ENCODE measurements at places on chromosomes 4 and X.

DNA sequence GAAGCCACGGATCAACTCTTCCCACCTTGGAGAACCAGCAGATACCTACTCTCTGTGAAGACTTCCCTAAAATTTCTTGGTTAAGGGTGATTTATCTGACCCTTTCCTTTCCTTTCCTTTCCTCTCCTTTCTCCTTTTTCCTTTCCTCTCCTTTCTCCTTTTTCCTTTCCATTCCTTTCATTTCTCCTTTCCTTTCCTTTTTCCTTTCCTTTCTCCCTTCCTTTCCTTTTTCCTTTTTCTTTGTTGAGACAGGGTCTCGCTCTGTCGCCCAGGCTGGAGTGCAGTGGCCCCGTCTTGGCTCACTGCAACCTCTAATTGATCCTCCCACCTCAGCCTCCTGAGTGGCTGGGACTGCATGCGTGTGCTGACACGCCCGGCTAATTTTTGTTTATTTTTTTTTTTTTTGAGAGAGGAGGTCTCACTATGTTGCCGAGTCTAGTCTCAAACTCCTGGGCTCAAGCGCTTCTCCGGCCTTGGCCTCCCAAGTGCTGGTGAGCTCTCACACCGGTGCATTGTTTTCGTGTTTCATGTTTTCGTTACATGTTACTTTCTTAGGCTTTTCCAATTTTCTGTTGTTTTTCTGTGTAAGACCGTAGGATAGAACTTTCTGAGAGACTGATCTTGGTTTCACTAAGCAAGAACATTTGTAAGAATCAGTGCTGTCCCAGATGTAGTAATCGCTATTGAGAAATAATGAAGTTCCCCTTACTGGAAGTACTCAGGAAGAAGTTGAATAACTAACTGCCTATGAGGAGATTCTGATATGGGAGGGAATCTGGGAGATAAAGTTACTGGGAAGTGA is 2.0 kb downstream of the TMEM165 start:
- peak; percentile 62 for DNase-seq

GRCh38 chr4:146059865-146060264 is 115.7 kb upstream of the LSM6 start:
- no peak for DNase-seq

DNA sequence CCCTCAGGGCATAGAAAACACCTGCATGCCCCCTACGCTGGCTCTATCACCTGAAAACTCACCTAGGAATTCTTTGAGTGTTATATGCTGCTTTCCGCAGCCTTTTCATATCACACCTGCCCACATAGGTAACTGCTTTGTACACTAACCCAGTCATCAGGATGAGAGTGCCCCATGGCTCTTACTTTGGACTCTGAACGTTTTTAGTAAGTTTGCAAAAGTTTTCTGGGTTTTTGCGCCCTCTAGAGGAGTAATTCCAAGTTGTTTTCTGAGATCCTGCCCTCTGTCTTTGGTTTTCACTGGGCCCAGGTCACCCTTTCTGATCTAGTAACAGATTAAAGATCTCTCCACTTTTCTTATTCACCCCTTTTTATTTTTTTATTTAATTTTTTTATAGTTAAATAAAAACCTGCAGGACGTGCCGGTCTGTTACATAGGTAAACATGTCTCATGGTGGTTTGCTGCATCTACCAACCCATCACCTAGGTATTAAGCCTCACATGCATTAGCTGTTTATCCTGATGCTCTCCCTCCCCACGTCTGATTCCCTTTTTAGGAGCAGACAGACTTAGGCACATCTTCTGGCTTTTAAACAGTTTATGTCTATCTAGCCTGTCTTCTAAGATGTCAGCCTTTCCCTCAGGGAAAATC is 139.2 kb downstream of the NWD2 start:
- no peak for DNase-seq

- DNase-seq, result no peak
These were observed 257.5 kb upstream of the ANKRD50 start for GRCh38 chr4:124970011-124970410.

DNA sequence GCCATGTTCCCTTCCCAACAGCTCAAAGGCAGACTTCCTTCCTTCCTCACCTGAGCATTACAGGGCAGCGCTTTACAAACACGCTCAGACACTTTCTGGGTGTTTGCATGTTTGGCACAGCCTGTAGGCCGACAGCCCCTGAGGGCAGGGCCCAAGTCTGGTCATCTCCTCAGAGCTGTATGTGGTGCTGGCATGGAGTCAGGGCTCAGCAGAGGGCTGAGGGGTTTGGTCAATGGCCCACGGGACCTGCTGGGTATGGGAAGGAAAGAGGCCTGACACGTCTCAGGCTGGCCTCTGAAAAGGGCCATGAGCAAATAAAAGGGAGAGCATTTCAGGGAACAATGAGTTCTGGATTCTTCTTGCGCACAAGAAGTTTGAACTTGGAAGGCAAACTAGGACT is 73.8 kb upstream of the MAP3K15 start:
- no peak for DNase-seq

GRCh38 chrX:153706799-153707198 is 17.4 kb downstream of the BCAP31 start:
- DNase-seq, result no peak

- no peak for DNase-seq
These were observed 106.6 kb downstream of the SHROOM4 start for GRCh38 chrX:50707405-50707804.

DNA sequence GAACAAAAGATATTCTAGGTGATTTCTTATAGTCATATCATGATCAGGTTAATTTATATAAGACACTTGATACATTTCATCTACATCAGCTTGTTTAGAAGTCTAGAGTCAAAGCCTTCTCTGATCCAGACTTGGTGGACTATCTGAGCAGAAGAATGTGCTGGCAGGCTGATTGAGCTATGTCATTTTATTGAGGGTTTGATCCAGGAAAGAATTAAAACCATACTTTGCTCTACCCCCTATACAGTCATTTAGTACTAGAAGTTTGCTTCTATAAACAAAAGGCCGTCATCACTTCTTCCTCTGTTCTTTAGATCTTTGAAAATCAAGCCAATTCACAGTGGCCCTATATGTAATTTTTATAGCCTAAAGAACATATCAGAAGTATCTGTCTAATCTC is 173.1 kb upstream of the PITX2 start:
- no peak for DNase-seq

DNA sequence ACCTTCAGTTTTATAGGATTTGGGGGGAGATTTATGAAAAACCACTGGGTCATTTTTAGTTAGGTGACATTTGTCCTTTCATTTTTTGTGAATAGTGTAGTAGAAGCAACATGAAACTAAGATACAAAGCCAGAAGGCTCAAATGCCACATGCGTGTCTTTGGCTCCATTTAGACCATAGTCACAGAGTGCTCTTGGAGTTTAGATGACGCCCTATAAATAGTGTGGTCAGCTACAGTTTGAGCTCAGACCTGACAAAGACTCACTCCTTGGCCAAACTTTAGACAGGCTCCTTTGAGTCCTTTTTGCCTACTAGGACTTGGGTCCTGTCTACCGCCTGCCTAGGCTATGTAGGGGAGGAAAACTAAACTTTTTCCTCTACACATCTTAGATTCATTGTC is 16.8 kb upstream of the PAGE1 start:
- no peak for DNase-seq

DNA sequence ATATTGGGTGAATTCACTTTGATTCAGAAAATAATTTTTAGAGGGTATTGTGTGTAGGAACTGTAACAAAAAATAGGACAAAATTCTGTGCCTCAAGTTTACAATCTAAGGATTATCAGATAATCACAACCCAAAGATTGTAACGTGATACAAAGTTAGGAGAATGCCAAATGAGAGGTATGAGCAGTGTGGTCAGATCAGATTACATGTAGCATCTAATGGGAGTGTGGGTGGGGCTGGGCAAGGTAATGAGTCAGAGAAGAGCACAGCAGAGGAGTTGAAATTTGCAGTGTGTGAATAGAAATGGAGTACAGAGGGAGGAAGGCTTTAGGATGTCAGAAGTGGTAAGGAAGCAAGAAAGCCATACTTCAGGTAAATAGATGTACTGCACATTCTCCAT is 103.4 kb upstream of the TEX13A start:
- DNase-seq, result no peak

DNA sequence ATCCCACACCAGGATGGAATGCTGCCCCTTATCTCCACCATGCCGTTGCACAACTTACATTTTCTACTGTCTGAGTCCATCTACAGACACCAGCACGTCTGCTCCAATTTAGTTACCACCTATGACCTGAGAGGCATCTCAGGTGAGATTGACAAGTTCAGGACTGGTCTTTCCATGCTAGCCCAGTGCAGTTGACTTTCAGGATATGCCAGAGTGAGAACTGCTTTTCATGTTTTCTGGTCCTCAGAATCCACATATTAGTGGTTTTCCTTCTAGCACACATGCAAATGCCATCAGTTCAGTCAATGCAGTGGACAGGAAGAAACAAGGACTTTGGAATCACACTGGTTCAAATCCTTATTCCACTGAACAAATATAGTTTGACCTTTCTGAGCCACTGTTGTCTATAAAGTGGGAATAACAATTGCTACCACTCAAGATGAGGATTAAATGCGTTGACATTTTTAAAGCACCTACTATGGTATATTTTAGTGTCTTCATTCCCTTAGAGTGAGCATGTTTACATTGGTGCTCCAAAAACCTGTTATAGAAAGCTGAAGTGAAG is 38.1 kb upstream of the ANXA3 start:
- DNase-seq, result no peak

GRCh38 chr4:48139691-48140090 is 5.6 kb upstream of the TXK start:
- no peak for DNase-seq

DNA sequence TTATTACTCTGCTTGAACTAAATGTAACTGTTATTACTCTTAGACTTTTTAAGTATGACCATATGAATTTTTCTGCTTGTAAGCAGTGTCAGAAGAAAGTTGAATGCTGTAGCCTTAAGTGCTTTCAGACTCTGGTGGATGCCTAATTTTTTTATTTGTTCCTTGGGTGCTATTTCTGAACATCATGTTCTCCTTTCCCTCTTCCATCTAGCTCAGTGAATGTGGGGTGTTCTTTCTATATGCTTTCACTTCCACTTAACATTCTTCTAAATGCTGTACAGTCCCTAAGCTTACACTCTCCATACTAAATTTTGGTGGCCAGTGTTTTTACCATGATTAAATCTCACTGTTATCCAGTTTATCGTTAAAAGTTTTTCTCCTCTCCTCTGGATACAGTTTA is 3.6 kb downstream of the DCK start:
- DNase-seq, result no peak

- peak; percentile 16 for DNase-seq
These were observed 21.7 kb upstream of the CXCL8 start for GRCh38 chr4:73718375-73719373.

- DNase-seq, result no peak
These were observed 46.8 kb downstream of the SULT1B1 start for GRCh38 chr4:69713593-69713992.

DNA sequence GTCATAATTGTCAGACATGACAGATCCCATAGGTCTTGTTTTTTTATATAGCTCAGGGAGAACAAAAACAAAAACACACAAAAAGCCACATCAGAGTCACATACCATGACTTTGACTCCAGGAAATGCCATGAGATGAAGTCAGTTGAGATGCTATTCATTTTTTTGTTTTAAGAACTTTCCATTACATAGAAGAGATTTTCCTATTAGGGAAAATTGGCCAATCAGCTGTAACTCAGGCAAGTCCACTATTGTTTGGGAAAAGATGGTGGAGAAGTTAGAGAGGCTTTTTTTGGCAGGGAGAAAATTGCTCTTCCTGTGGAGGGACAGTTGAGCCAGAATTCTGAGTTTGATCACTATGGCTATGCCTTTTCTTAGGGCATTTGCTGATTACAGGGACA is 72.6 kb downstream of the SMARCA5 start:
- DNase-seq, result no peak

DNA sequence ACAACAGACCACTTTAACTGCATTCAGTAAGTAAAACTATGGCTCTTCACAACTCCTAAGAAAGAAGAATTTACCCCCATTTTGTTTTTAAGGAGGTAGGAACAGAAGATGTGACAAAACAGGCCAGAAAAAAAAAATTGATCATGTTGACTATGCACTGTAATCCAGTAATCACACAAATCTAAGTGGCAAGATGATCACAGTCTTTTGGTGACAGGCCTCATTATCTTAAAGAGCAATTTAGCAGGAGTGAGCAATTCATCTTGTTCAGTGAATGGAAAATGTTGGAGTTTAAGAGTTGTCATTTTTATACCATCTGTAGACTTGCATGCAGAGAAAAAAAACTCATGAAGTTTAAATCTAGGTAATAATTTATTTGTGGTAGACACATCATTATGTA is 115.1 kb downstream of the SLC39A8 start:
- no peak for DNase-seq

DNA sequence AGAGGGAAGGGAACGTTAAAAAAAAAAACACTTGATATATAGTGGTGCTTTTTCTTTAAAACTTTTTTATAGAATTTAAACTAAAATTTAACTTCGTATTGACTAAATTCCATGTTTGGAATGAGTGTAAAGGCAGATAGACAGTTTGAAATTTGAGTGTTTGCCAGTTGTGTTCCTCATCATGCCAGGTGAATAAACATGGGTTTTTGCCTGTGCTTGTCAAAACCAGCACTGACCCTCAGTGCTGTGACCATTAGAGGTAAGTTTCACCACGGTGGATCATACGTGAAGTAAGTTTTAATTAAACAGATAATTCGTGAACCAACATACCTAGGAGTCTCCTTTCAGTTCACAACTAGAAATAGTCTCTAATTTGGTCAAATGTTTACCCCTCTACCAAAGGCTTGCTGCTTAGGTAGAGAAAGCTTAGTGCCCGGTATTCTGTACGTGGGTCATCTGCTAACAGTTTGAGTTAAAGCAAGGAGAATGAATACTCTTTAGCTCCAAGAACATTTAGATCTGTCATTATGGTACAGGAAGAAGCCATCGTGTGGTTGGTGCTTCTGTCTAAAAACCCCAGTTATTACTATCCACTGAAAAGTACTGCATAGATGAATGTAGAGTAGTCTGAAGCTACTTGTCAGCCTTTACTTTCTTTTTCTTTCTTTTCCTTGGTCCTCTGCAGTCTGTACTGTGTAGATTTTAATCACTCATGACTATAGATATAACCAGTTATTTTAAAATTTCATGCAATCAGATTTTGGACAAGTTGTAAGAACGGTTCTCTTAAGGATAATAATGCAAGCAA is 32.7 kb downstream of the KIAA0232 start:
- no peak for DNase-seq

DNA sequence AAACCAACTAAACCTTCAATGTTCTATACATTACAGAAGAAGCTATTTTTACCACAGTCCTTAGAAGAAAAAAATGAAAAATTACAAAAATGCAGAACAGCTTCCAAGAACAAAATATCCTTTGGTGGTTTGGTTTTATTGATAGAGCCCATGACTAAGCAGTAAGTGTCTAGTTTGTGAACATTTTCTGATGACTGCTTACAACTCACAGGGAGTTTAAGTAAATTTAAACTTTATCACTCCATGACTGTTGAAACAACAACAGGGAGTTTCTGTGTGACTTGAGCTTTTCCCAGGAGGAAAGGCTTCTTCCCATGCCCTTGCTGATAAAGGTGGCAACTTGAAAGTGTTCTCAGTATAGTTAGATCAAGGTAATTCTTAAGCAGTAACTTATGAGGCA is 2.9 kb downstream of the PF4 start:
- no peak for DNase-seq

Data from GF-D8 (cell line).